ENCODE measurements at places on chromosomes 2 and 18.

DNA sequence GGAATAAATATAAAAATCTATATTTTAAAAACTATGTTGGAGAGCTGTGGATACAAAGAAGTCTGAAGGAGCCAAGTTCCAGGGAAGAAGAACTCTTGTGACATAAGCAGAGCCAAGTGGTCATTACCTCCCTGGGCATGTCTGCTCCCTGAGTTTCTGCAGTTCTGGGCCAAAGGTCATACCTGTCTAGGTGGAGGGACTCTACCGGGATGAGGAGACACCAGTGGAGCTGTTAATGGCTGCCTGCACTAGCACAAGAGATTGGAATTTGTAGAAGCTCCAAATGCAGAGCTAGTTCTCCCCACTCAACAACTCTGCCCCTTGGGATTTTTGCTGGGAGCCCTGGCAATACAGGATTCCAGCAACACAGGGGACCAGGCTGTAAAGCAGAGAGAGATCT lies 89.8 kb downstream of the ARHGAP28 start:
- DNase-seq: no peak

DNA sequence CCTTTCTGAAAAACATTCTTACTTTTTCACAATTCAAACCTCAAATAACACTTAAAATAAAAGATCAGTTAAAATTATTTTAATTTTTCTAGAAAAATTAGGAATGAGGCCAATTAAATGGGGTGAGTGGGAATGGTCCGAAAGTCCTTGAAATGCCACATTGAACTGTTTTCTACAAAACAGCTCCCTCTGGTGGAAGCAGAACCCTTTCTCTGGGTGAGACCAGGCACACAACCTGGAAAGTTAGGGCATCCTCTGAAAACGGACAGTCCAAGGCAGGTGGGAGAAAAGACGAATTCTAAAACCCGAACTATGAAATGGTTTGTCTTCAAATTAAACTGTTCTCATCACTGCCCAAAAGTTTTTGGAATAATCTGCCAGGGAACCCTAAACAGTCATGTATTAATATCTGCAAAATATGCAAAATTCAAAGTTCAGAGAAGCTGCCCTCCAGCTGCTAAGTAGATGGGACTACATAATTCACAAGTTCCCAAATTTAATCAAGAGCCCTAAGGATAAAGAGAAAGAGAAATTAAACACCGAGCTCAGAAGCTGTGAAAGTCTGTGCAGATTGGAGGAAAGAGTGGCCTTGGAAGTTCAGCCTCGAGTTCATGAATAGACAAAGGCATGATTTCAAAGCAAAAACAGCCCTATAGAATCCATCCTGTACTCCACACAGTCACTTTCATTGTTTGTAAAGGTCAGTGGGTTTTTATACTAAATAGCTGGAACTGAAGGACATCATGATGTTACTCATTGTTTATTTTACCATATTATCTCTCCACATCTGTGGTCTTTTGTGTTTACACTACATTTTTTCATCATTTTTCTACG lies 108.3 kb downstream of the PIEZO2 start:
- peak; percentile 10 for DNase-seq

DNA sequence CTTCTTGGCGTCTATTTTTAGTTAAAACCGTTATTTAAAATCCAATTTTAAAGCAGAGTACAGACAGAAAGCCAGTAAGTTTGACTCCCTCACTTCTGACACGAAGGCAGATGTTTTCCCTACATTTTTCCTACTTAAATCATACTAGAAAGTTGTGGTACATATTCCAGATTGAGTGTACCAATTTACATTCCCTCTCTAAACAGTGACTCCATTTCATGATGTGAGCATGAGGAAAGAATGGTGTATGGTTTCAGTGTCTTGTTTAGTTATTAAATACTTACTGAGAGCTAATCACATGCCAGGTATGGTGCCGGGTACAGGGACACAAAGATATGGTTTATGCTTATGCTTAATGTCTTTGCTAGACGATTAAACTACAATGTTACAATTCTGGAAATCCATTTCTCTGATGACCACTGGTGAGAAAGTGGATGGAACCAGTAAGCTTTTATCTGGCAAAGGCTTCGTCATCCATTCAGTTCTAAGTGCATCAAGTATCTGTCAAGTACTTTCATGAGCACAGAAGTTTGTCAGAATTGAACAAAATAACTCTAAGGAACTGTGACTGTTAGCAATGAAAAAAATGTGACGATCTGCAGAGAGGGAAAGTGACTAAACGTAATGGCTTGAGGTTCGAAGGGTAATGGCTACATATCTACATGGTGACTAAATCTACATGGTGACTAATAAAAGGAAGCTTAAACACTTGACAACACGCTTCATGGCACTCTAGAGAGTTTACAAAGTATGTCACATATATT lies 25.7 kb downstream of the MAP4K3 start:
- no peak for DNase-seq

DNA sequence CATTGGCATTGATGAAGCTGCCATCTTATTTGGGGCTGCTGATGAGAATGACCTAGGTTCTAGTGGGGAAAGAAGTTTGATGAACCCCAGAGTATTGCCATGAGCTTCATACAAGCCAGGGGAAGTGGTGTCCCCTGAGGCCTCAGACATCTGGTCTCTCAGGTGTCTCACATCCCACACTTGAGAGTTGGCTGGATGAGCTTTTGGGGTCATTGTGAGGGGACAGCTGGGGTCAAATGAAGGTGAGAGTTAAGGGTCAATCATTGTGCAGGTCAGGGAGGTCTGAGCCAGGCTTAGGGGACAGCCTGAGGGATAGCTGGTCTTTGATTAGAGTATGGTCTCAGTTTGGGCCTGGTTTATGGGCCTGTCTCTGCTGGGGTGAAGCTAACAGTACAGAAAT lies 336.5 kb downstream of the CYP26B1 start:
- DNase-seq: no peak

DNA sequence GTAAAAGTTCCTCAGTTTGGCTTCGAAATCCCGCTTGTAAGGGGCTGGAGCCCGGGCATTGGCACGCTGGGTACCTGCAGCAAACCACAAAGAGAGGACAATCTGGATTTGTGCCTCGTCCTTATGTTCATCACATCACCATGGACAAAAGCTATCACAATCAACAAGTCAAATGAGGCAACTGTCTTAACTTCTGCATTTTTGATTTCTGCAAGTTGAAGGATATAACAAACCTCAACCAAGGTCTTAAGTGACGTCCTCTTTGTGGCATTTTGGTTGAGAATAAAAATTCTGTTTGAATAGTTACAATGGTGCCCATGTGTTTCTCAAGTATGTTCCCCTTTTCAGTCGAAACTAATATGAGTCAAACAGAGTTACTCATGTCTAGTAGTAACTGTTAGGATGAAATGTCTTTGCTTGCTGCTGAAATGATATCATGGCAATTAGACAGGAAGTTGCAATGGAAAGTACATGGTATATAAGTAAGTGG lies 70.8 kb upstream of the STK17B start:
- DNase-seq: no peak

DNA sequence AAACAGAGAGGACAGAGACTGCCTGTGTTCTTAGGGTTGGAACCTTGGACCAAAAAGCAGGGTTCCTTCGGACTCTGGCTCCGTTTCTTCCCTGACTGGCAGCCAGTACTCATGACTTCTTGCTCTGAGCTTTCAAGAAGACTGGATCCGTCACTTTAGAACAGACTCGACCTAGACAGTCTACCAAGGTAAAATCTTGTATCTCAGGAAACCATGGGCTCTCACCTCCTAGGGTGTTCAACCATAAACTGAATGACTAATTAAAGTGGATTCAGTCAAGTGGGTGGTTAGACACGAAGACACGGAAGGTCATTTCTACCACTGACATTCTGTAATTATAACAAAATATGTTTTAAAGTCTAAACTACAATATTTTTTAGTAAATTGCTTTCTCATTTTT lies 153.8 kb upstream of the SLC39A10 start:
- DNase-seq: no peak

DNA sequence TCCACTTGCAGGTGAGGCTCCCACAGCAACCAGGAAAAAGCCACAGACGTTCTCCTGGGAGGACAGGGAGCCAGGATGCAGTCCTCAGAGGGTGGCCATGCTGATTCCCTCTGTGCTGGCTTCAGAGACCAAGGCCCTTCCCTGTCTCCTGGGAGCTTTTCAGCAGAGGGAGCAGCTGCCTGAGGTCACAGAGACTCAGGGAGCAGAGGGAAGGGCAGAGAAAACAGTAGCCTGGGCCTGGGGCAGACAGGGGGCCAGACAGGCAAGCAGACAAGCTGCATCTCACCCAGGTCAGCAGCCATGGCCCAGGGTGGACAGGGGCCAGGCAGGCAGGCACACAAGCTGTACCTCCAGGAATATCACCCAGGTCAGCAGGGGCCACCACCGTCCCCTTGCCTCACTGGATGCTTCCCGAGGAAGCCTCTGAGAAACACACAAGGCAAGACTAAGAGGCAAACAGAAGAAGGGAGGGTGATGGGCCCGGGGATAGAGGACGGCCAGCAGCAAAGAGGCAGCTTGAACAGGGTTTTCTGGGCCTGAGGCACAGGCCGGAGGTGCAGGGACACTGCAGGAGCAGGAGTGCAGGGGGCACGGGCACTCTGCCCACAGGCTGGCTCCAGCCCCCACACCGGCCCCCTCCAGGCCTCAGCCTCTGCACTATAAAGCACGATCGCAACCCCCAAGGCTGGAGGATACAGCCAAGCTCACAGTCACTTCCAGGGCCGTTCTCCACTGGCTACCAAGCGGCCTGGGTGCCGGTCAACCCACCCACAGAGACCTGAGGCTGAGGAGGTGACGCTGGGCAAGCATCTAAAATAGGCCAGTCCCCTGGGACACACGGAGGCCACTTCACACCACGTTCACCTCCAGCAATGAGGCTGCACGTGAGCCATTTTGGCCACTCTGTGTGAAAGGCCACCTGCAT lies 6.1 kb downstream of the SLC66A2 start:
- no peak for DNase-seq

DNA sequence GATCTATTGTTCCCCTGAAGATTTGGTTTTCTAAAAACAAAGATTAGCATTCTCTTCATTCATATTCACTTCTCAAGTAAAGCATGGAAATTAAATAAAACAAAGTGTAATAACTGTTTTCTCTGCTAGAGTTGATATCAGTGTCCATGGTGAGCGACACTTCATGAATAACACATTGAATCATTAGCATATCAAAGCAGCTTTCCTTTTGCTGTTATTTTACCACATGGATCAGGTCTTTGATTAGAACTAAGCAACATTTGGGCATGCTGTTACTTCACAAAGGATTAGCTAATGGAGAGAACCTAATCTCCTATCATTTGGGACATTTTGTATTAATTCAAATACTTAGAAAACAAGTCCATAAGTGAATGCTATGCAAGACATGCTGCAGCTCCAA lies 368.8 kb upstream of the CDH19 start:
- DNase-seq: no peak

DNA sequence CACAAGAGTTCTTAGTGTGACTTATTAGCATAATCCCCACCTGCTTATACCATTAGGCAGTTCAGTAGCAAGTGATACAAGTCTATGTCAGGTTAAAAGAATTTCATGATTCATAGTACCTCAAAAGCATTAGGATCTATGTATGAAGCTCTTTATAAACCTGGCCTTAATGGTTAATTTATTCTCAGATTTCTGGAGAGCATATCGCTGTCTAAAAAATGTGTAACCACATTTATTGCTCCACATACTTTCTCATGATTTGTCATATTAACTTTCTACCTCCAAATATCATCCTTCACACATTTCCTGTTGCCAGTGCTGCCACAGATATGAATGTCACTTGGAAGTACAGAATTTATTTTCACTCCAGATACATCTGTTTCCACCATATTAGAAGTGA lies 332.8 kb upstream of the MAP2 start:
- DNase-seq: no peak

DNA sequence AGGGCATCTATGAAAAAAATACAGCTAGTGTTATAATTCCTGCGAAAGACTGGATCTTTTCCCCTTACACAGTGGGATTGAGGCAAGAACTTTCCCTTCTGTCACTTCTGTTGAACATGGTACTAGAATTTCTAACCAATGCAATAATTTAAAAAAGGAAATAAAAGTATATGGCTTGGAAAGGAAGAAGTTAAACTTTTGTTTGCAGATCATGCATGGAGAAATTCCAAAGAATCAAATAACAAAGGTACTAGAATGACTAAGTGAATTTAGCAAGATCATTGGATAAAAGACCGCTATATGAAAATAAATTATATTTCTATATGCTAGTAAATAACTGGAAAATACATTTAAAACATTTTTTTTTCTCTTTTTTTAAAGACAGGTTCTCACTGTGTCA lies 31.0 kb upstream of the SH3BP4 start:
- DNase-seq: no peak

- no peak for DNase-seq
These were observed 83.5 kb downstream of the ZNF804A start for GRCh38 chr2:184681642-184682321.

GRCh38 chr2:112996635-112997034 lies 8.6 kb upstream of the IL36A start:
- peak; percentile 84 for DNase-seq
